WTC11 (cell line): ENCODE measurements at places on chromosomes 5 and 9. TPM values are rescaled to one million over a fixed set of nuclear protein-coding genes. Genes with fewer than 3 reads are reported as not detected.

DNA sequence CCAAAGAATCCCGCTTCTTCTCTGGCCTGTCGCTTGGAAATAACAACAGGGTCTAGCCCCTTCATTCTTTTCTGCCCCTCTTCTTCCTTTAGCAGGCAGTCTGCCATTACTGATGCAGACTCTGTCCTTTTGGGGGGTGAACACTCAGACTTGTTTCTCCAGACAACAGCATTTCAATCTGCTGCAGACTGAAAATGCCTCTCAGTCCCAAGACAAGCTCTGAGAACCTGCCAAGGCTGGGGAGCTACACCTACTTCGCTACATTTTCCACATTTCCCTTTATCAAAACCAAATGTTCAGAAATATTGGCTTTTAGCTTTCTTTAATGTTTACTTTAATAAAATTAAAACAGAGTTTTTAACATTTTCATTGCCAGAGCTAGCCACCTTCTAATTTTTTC, 152.4 kb downstream of the MPDZ start:
- no peak overlapping the region for H3K4me3 ChIP-seq
- no peak overlapping the region for H3K27ac ChIP-seq
- H3K4me1 ChIP-seq: peaks cover 6% of the 10 kb centered on the region
- no peaks in the 10 kb centered on the region for H3K27me3 ChIP-seq
- DNase-seq: no peak
- H3K36me3 ChIP-seq: peaks cover 27% of the 10 kb centered on the region

GRCh38 chr9:99834474-99834873, 12.8 kb downstream of the NR4A3 start:
- no peak overlapping the region for H3K27ac ChIP-seq
- no peak overlapping the region for H3K4me3 ChIP-seq
- DNase-seq: no peak
- peaks cover 6% of the 10 kb centered on the region for H3K4me1 ChIP-seq
- H3K36me3 ChIP-seq: no peaks in the 10 kb centered on the region
- peaks cover 22% of the 10 kb centered on the region for H3K27me3 ChIP-seq

GRCh38 chr5:16461782-16462181, 3.8 kb downstream of the ZNF622 start:
- no peaks in the 10 kb centered on the region for H3K27me3 ChIP-seq
- H3K27ac ChIP-seq: no peak overlapping the region
- DNase-seq: no peak
- peaks cover 20% of the 10 kb centered on the region for H3K4me1 ChIP-seq

DNA sequence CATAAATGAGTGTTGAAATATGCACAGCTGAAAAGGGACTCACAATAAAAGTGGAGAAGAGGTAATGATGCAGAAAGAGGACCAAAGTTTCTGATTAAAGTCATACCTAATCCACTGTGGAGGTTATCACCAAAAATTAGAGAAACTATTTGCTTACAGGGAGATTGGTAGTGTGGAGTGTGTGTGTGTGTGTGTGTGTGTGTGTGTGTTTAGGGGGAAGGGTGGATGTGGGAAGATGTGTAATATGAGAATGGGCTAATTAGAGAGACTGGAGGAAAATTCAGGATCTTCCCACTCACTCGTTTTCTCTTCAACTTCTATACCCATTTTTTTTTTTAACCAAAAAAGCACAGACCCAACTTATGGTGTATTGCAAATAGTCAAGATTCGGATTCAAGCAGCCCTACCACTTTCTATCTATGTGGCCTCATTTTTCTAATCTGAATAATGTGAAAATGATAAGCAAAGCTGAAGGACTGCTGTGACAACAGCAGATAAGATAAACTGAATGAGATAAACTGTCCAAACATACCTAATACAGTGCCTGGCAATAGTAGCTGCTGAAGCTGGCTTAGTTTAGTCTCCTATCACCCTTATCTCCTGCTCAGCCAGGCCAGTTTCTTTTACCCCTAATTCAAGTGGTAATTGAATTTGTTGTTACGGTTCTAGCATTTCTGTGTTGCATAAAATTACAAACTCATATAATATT, 501.1 kb downstream of the KDM4C start:
- no peaks in the 10 kb centered on the region for H3K27me3 ChIP-seq
- peaks cover 12% of the 10 kb centered on the region; the same call in 1 of the 2 replicates for H3K4me1 ChIP-seq
- no peaks in the 10 kb centered on the region for H3K36me3 ChIP-seq
- no peak overlapping the region for H3K27ac ChIP-seq

GRCh38 chr9:119137479-119137878, 231.8 kb downstream of the BRINP1 start:
- H3K4me3 ChIP-seq: no peak overlapping the region
- no peak for DNase-seq
- H3K27me3 ChIP-seq: no peaks in the 10 kb centered on the region

- H3K27ac ChIP-seq: no peak overlapping the region
- H3K27me3 ChIP-seq: no peaks in the 10 kb centered on the region
- no peak for DNase-seq
- H3K4me3 ChIP-seq: no peak overlapping the region
- H3K4me1 ChIP-seq: peaks cover 37% of the 10 kb centered on the region
Measured at GRCh38 chr5:14739538-14739937, 75.0 kb downstream of the OTULIN start.

DNA sequence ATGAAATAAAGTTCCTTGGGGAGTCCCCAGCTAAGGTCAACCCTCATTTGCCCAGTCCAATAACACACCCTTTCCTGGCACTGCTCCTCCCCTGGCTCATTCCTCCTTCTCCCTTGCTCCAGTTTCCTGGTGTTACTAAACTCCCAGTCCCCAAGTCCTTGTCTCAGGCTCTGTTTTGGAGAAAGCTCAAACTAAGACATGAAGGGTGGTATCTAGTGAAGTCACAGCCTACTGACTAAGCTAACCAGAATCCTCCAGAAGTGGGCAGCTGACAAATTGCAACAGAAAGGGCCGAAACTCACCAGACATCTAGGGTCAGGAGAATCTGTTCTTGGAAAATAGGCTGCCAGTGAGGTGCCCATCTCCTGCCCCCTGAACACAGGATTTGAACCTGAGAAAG, 118.7 kb upstream of the NEK6 start:
- H3K27ac ChIP-seq: no peak overlapping the region
- no peaks in the 10 kb centered on the region for H3K27me3 ChIP-seq
- no peak for DNase-seq
- H3K4me1 ChIP-seq: no peaks in the 10 kb centered on the region

DNA sequence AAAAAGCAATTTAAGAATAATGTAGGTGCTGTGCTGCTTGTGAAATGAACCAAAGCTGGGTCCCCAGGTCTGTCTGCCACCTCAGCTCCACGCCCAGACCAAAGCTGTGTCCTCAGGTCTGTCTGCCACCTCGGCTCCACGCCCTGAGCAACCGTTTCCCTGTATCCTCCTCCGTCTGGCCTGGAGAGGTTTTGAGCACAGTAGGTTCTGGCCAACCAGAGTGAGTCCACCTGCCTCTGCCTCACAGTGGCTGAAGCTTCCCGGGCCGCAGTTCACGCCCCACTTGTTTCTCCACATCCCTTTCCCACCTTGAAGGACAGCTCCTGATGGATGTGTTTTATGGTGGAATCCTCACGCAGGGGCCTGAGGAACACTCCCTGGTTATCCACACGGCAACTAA, 120.5 kb downstream of the ADAMTS2 start:
- peaks cover 26% of the 10 kb centered on the region for H3K36me3 ChIP-seq
- peaks cover 5% of the 10 kb centered on the region for H3K27me3 ChIP-seq
- H3K4me1 ChIP-seq: peaks cover 28% of the 10 kb centered on the region
- H3K27ac ChIP-seq: no peak overlapping the region
- H3K4me3 ChIP-seq: no peak overlapping the region

- no peak overlapping the region for H3K4me3 ChIP-seq
- H3K27ac ChIP-seq: no peak overlapping the region
- no peaks in the 10 kb centered on the region for H3K27me3 ChIP-seq
- H3K36me3 ChIP-seq: no peaks in the 10 kb centered on the region
Measured at GRCh38 chr5:13359344-13359743, 585.1 kb downstream of the DNAH5 start.

The ACOT12 gene
- total RNA-seq: 0.16 TPM in 1 of 3 replicates, not detected in the others

The ALDOB gene
- 0.85 to 1.5 TPM (median 0.94 TPM) in 3 replicates for total RNA-seq

The BHMT gene
- 1.1 to 1.2 TPM (median 1.1 TPM) in 3 replicates for total RNA-seq
